ENCODE measurements at places on chromosomes 5 and 9.

GRCh38 chr5:90965110-90965685 is 406.6 kb downstream of the ADGRV1 start:
- DNase-seq: no peak

GRCh38 chr5:124333298-124333979 is 413.0 kb downstream of the ZNF608 start:
- no peak for DNase-seq

DNA sequence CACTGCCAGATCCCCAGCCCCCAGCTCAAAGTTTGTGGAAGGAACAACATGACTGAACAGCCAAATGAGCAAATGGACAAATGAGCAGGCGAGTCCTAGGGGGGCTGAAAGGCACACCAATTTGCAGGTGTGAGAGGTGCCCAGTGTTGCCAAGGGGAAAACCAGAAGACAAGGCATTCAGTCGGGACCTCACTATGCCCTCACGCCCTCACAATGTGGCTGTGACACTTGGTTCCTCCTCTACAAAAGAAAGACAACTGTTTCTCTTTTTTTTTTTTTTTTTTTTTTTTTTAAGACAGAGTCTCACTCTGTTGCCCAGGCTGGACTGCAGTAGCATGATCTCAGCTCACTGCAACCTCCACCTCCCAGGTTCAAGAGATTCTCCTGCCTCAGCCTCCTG is 28.0 kb downstream of the TNIP1 start:
- DNase-seq: no peak

DNA sequence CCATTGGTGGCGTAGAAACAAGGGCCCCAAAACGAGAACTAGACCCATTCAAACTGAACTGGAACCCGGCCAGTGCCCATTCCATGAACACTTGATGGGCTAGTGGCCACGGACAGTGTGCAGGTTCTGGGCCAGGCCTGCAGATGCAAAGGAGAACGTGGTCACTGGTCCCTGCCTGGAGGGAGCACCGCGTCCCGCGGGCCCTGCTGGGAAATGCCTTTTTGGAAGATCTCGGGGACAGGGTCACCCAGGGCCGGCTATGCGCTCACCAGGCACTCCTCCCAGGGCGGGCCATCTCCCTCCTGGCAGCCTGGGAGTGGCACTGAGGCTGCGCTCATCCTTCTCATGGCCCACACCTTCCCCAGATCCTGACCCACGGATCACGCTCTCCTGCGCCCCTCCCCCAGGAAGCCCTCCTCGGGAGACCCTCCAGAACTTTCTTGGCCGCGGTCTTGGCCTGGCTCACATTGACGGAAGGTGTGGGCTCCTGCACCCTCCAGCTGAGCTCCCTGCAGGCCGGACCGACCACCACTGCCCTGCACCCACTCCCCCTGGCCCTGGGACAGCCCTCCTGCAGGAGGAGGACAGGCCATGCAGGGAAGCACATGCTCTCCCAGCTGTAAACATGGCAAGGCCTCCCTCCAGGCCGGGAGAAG is 2.8 kb upstream of the DIPK1B start:
- no peak for DNase-seq

GRCh38 chr9:99488131-99489059 is 266.3 kb downstream of the SEC61B start:
- DNase-seq: no peak

DNA sequence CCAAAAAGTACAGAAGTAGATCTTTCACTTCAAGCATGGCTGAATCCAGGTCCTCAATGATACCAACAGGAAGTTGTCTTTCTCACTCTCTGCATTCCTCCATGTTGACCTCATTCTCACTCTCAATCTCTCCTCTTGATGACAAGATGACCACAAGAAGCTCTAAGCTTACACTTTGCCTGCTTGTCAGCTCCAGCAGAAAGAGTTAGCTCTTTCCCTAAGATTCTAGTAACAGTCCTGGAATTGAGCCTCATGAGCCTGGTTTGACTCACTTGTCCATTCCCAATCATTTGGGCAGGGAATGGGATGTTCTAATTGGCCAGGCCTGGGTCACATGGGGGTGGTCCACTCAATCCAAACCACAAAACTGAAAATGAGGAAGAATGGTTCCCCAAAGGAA is 3.3 kb upstream of the CLTA start:
- no peak for DNase-seq

GRCh38 chr5:178328826-178329730 is 96.5 kb upstream of the PHYKPL start:
- DNase-seq: no peak

GRCh38 chr5:175236176-175236575 is 207.8 kb downstream of the DRD1 start:
- DNase-seq: no peak

DNA sequence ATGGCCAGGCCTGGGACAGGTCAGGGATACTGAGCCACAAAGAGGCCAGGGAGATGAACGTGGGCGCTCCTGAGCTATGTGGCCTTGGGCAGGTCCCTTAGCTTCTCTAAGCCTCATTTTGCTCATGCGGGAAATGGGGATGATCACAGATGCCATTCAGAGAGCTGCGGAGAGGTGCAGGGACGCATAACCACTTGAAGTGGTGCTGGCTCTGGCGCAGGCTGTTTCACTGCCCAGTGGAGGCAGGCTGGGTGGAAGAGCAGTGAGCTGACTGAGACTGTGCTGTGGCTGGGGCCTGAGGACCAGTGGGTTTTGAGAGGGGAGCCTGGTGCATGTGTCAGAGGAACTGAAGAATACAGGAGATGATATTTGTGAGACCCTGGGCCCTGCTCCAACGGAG is 18.4 kb downstream of the CXXC5 start:
- DNase-seq: no peak

- DNase-seq: no peak
Measured at GRCh38 chr5:75567710-75568109, 43.5 kb upstream of the ANKDD1B start.

DNA sequence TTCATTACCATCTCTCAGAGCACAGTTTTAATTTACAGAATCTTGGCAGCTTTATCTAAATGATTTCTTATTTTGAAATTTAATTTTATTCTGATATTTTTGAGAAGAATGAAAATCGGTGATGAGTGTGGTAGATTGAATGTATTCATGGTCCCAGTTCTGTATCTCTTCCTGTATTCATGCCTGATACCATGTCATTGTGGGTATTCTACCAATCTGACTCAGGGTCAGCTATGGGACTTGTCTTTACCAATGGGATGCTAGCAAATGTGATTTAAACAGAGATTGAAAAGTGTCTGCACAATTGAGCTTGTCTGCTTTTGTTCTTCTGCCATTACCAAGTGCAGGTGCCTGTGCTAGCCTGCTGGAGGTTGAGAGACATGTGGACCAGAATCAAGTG is 17.8 kb upstream of the ZNF618 start:
- no peak for DNase-seq

DNA sequence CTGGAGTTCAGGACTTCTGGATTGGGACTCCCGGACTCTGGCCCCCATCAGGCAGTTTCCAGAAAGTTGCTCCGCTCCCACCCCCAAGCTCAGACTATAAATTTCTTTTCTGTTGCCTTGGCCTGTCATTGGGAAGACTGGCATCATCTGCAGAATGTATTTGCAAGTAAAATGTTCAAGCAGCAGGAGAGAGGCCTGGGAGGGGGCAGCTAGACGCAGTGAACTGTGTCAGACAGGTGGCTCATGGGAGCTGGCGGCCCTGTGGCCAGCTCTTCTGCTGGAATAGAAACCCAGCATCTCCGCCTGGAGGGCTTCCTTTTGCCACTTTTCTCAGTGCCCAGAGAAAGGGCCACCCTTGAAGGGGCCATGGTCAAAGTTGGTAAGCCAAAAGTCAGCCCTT is 16.0 kb downstream of the INSYN2B start:
- no peak for DNase-seq

Data from stimulated activated CD4-positive, alpha-beta T cell treated with anti-CD3 and anti-CD28 coated beads, Interleukin-12 subunit alpha, Interleukin-12 subunit beta, amount 100 ng/mL, for 48 hours (primary cell).